Posterior cingulate gyrus (tissue), 11 donors: ENCODE measurements at places on chromosomes 4 and X.

GRCh38 chr4:184620212-184620867, 28.9 kb downstream of the CASP3 start:
- DNase-seq: no peak

DNA sequence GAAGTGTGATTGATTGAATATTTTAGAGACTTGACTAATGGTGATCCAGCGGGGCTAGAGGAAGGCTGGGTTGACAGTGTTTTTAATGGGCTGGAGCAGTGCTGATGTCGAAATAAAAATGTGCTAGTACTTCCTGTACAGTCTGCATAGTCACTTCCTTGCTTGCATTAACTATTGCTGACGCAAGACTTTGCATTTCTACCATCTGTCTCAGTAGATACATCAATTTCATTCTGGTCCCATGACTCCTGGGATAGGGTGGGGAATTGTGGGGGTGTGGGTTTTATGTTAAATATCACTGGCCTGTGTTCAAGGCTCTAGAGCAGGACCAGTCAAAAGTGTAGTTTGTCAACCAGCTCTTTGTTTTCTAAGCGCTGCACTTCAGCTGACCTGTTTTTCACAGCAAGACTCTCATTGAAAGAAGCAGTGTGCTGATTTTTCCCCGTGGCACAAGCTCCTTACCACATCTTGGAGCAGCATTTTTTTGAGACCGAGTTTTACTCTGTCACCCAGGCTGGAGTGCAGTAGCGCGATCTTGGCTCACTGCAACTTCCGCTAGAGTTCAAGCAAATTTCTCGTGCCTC, 35.2 kb upstream of the PHEX start:
- no peak for DNase-seq

- DNase-seq: no peak
Observed at GRCh38 chrX:27439771-27440170, 23.4 kb downstream of the PPP4R3C start.

GRCh38 chrX:125786316-125786715, 379.8 kb downstream of the DCAF12L2 start:
- no peak for DNase-seq

DNA sequence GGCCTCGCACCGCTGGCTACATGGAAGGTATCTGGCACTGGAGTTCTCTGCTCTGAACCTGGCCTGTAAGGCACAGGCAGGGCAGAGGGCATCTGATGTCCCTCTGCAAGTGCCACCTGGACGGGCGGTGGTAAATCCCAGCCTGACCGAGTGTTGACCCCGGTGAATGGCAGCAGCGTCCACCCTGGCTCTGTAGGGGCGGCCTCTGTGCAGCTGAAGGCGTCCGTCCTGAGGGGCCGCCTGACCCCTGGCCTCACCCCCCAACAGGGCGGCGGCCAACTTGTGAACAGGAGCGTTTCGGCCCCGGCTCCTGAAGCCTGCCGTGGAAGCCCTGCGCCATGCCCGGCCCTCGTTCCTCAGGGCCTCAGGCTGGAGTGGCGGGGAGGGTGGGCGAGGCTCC, 51.4 kb downstream of the CPZ start:
- no peak for DNase-seq

DNA sequence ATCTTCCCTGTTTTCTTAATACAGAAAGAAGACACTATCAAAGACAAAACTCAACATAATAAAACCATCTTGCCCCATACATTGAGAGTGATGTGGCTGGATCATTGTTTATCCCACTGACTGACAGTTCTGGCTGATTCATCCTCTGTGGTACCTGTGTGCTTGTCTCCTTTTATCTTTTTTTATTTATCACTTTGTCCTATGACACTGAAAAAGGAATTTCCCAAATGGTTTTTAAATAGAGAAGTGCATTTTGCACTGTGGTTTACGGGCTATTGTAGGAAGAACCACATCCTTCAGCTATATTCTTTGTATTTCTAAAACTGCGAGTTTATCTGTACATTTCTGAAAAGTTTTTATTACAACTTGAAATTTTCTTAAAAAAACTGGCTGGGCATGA, 15.0 kb downstream of the TTC29 start:
- DNase-seq: no peak

DNA sequence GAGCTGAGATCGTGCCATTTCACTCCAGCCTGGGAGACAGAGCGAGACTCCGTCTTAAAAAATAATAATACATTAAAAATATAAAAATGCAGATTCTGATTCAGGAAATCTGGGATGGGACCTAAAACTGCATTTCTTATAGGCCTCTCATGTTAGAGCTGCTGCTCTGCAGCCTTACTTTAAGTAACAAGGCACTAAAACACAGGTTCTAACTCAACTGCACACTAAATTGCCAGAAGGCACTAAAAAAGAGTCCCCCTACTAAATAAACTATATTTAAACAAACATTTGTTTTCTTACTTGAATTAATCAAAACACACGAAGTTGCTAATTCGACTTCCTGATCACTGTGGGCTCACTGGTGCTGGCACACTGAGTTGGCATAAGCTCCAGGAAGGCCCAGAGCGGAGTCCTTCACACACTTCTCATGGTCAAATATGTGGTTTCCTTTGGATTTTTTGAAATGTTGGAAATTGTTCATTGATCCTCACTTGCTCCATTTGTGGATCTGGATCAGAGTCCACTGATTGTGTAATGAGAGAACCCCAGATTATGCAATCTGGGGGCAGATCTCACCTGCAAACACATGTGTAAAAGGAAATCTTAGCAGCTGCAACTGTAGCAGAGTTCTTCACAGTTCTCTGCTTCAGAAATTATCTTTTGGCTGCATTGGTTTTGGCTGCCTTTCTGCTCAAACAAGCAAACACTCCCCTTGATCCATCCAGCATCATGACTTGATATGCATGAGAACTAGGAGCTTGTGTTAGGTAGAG, 59.3 kb downstream of the AFF1 start:
- DNase-seq: no peak

- no peak for DNase-seq
Observed at GRCh38 chr4:101414496-101414895, 67.2 kb upstream of the PPP3CA start.

DNA sequence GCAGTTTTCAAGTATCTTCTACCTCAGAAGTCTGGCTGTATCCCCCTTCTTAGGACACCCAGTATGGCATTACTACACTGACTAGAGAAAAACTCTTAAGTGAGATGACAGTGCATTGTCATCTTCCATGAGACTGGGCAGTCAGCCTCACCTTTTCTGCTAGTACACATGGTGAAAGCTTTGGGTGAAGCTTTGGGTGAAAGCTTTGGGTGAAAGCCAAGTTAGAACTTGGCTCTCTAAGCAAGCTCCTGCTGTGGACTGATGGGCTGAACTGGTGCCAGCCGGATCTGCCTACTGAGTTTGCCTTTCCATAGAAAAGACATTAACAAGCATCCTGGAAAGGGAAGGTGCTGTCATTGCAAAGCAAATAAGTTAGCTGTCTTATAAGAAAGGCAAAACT, 8.8 kb downstream of the EPHA5 start:
- DNase-seq: no peak

DNA sequence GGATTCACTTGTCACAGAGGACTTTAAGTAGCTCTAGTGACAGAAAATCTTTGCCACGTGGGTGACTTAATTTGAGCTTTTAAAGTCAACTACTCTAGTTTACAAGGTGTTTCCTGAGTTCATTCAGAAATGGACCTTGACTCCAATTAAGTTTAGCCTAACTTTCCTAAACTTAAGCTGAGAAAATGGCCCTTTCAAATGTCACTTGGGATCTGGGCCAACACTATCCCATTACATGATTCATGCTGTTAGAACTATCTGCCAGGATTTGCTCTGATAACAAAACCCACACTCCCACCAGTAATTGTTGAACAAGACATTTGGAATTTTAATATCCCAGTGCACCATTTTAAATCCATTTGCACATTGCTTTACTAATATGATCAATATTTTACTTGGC, 40.8 kb downstream of the C4orf46 start:
- no peak for DNase-seq

- no peak for DNase-seq
Observed at GRCh38 chrX:155027509-155028066, 944 bp downstream of the FUNDC2 start.

DNA sequence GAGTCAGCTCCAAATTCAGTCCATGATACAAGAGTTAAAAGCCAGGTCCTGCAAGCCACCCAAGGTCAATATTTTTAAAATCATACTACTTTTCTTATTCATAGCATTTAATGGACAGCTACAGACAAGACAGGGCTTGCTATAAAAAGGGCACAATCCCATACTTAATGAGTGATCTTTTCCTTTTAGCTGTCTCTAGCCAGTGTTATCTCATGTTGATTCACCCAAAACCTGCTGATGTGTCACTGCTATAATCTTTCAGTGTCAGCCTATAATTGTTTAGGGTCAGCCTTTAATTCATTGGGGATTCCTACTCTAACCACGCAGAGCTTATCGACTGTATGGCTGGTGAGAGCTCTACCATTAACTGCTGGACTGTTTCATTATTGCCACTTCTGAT, 51.2 kb upstream of the HCCS start:
- no peak for DNase-seq

- DNase-seq: no peak
Observed at GRCh38 chr4:27005501-27005900, 144.9 kb downstream of the STIM2 start.

GRCh38 chr4:129788486-129788885, 692.5 kb downstream of the C4orf33 start:
- no peak for DNase-seq

- DNase-seq: no peak
Observed at GRCh38 chrX:147537172-147537571, 374.5 kb upstream of the FMR1 start.

DNA sequence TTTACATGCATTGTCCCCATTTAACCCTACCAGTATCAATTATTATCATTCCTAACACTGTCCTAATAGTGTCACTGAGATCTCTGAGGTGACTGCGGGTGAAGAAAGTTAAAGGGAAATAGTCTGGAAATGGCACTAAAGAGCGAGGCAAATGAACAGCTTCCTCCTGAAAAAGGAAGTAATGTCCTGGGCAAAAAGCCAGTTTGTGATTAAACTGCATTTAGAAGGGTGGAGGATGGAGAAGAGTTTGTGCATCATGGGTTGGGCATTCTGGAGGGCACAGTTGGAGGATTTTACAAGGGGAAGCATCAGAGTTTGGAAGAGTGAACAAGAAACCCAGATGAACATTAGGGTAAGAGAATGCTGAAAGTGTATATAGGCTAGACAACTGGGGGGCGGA, 60.5 kb upstream of the SLC25A4 start:
- DNase-seq: no peak

DNA sequence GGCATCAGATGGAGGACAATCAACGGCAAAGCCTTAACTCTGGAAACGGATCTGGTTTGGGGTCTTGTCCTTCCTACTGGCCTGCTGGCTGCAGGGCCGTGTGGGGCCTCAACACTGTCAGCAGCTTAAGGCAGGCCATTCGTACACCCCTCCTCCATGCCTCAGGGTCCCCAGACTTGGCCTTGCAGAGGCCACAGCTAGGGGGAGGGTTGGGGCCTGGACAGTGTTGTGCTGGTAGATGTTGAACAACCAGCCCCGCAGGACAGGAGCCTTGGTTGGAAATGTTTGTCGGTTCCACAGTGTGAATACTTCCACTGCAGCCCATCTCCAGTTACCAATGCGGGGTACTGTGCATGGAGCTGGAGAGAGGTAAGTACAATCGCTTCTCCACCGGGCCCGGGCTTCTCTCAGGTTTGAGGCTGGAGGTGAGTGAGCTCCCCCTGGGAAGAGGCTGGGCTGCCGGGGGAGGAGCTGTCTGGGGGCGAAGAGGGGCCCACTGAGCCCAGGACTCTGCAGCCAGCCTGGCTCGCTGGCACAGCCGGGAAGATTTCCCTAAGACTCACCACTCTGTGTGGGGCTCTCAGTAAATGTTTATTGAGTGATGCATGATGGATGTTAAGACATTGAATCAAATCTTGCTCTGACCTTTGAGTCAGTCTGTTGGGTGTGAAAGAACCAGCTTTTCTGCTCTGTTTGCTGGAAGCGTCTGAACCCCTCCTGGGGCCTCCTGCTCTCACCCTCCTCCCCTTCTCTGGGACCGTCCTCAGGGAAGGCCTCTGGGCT, 19.7 kb upstream of the GPR78 start:
- no peak for DNase-seq

DNA sequence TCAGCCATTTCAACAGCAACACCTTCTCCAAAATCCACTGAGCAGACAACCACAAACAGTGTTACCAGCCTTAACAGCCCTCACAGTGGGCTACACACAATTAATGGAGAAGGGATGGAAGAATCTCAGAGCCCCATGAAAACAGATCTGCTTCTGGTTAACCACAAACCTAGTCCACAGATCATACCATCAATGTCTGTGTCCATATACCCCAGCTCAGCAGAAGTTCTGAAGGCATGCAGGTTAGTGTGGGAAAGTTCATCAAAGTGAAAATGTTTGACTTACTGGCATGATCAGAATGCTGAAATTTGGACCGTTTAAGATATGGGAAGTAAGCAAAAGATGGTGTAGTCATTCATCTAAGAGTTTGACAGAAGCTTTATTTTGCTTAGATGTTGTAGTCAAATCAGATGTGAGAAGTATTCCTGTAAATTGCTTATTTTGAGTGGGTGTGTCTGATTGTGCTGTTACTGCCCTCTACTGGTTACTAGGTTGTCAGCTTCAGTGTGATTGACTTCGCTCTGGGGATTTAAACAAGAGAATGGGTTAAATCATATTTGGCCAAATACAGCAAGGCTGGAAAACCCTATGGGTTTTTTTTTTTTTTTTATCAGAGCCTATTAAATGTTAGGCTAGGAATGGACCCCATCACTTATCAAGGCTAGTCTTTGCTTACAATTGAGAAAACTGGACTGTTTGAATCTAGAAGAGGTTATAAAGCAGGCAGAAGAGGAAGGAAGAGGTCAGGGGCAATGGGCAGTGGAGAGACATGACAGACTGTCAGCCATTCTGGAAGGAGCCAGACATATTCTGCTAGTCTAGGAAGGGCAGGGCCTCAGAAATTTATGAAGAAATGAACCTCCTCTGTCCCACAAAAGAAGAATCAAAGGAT, 130.3 kb downstream of the DIPK2B start:
- no peak for DNase-seq

- no peak for DNase-seq
Observed at GRCh38 chr4:55617587-55618197, 18.4 kb downstream of the NMU start.

GRCh38 chrX:7109838-7110793, 37.4 kb upstream of the STS start:
- no peak for DNase-seq

- no peak for DNase-seq
Observed at GRCh38 chr4:80136270-80136669, 61.0 kb upstream of the PRDM8 start.

GRCh38 chrX:3960952-3961351, 247.5 kb upstream of the PRKX start:
- DNase-seq: no peak

- no peak for DNase-seq
Observed at GRCh38 chr4:10090467-10091250, 25.9 kb downstream of the WDR1 start.

DNA sequence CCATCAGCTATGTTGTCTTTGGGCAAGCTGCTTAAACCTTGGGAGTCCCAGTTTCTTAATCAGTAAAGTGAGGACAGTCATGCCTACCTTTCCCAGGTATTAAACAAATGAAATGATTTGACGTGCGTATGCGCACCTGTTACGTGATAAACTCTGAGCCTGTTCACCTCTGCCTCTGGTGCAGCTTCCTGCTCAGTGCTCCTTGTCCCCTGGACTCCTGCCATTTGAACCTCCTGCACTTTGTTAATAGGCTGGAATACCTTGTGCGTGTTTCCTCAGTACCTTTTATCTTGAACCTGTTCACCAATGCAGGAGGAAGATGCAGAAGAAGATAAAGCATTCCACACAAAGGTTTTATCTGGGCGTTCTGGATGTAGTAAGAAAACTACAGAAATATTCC, 211.9 kb downstream of the CEP135 start:
- no peak for DNase-seq
